ENCODE measurements at places on chromosomes 12 and 14.

DNA sequence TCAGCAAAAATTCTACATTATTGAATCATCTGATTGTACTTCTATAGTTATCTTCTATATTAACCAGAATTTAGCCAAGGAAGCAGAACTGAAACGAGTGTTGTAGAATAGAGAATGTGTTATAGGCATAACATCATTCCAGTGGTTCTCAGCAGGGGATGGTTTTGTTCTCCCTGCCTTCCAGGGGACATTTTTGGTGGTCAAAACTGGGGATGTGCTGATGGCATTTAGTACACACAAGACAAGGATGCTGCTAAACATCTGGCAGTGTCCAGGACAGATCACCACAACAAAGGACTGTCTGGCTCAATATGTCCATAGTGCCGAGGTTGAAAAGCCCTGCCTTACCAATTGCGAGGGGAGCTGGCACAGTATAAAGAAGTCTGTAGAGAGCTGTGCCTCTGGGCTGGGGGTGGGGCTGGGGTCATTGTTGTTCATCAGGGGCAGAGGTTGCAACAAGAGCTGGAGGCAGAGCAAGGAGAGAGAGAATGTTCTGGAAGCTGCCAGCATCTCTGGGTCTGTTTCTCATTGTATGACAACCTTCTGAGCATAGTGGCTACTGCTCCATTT lies 1472.8 kb downstream of the AACS start:
- no peak for DNase-seq

- DNase-seq: no peak
These were observed 13.8 kb upstream of the IFI27L2 start for GRCh38 chr14:94143239-94143638.

DNA sequence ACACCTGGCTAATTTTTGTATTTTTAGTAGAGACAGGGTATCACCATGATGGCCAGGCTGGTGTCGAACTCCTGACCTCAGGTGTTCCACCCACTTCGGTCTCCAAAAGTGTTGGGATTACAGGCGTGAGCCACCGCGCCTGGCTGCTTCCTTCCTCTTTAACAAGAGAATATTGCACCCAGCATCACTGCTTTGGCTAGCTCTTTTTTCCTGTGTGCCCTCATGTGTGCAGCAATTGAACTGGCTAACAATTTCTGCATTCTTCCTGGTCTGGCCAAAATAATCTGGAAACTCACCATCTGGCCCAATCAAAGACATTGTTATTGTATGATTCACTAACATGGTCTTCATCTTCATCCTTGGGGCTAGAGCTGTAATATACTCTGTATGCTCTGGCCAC lies 2.7 kb upstream of the ASB8 start:
- no peak for DNase-seq

GRCh38 chr12:21130998-21131397 lies at the start of gene SLCO1B1:
Gene SLCO1B1, plus strand, starts transcription at chr12:21131194. Its CDS starts 10,381 bp downstream, at chr12:21141575.
- no peak for DNase-seq

GRCh38 chr12:60148109-60148508 lies 552.3 kb downstream of the SLC16A7 start:
- DNase-seq: no peak

DNA sequence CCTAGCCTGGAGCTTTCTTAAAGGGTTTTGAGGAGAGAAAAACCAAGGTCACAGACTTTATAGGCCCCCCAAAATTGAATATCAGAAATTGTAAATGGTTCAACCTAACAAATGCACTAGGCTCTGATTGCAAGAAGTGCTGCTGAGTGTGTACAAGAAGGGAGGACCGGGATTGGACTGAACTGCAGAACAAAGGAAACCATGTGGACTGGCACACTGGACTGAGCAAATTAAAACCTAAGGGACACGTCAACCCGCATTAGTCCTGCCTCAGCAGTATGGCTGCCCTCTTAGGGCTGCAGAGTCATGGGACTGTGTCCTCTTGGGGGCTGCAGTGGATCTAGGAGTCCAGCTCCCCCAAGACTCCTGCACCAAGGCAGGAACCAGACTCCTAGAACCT lies 842 bp upstream of the CISTR start:
- DNase-seq: no peak

GRCh38 chr12:112971248-112971647 lies 7.1 kb upstream of the OAS2 start:
- DNase-seq: no peak

- DNase-seq: no peak
These were observed 40.9 kb downstream of the RTN1 start for GRCh38 chr14:59829469-59830337.

- DNase-seq: no peak
These were observed 14.8 kb upstream of the OR6J1 start for GRCh38 chr14:22658946-22659345.

DNA sequence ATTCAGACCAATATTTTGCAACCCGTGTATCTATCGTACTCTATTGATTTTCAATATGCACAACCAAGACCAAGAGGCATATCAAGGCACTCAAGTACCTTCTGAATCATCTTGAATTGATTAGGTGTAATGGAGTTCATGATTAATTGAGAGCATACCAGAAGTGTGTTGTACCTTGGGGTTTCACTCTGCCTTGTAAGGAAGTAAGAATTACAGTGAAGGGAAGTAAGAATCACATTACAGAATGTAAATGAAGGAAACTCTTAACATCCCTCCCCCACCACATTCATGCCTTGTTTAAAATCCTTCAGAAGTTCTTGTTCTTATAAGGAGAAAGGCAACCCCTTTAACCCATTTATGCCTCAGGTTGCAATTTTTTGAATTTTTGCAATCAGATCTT lies 5.4 kb upstream of the MGAT4C start:
- DNase-seq: no peak

- no peak for DNase-seq
These were observed 57.8 kb downstream of the GPR135 start for GRCh38 chr14:59407246-59408010.

- no peak for DNase-seq
These were observed 243.8 kb upstream of the NPAS3 start for GRCh38 chr14:32694795-32695449.

GRCh38 chr12:106178562-106178961 lies 39.8 kb upstream of the NUAK1 start:
- no peak for DNase-seq

DNA sequence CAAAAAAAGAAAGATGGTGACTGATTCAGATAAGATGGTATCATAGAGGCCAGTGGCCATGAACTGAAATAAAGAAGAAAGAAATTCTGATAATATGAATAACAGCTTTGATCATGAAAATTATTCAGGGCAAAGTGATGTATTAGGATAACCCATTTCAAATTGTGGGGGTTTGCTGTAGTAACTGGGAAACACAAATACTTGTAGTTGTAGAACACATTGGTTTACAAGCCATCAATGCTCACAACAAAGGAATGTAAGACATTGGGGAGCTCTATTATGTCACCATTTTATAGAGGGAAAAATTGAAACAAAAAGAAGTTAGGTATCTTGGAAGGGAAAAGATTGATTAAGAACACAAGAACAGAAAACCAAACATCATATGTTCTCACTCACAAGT lies 140.4 kb upstream of the FRMD6 start:
- no peak for DNase-seq

DNA sequence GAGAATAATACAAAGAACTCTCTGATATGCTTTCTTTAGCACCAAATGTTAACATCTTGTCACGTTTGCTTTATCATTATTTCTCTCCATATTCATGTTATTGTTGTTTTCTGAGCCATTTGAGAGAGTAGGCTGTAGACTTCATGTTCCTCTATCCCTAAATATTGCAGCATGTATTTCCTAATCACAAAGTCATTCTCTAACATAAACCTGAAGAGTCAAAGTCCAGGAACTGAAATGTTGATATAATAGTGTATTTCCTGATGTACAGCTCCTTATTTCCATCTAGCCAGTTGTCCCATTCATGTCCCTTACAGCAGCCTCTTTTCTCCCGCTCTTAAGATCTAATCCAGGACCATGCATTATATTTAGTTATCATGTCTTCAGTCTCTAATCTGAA lies 72.8 kb downstream of the SPATS2 start:
- DNase-seq: no peak

- DNase-seq: no peak
These were observed 21.3 kb upstream of the CCDC63 start for GRCh38 chr12:110825530-110825929.

DNA sequence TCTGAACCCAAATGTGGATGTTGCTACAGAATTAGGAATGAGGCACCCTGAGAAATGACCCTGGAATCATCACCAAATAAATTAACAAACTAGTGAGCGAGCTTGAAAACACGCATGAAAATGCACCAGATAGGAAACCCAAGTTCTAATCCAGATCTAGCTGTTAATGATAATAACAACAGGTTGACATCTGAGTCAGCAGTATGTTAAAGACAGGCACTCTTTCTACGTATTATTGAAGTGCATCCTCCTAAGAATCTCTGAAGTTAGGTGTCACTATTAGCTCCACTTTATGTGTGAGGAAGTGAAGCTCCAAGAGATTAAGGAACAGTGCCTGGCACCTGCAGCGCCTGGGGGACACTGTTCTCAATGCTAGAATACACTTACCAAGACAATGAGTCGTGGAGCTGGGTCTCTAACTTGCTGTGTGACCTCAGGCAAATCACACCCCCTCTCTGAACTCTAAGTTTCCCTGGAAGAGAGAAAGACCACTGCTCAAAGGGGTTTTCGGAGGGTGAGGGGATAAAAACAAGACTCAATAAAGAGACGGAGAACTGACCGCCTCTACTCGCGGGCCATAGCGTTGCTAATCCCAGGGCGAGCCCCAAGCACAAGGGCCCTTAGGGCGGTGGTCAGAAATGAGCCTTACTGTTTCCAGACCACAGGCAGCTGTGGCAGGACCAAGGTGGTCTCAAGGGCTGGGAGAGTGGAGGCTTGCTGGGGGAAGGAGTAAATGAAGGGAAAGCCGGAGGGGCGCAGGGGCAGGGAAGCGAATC lies 2.1 kb downstream of the SLC6A12 start:
- DNase-seq: no peak

GRCh38 chr14:57530571-57530970 lies 36.9 kb upstream of the CCDC198 start:
- no peak for DNase-seq

DNA sequence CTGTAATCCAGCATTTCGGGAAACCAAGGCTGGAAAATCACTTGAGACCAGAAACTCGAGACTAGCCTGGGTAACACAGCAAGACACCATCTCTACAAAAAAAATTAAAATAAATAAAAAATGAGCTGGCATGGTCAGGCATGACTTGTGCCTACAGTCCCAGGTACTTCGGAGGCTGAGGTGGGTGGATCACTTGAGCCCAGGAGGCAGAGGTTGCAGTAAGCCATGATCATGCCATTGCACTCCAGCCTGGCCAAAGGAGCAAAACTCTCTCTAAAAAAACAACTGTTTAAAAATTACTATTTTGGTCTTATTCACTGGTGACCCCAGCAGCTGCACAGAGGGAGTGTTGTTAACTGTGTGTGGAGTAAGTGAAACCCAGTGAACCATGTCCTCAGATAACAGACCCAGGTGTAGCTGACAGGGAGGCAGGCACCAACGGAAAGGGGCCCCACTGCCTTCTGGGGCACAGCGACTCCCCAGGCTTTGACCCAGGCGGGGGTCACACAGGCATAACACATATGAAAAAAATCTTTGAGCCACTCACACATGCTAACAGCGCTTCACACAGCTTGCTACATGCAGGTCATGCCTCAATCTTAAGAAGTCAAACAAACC lies 12.1 kb downstream of the DDX54 start:
- DNase-seq: no peak

DNA sequence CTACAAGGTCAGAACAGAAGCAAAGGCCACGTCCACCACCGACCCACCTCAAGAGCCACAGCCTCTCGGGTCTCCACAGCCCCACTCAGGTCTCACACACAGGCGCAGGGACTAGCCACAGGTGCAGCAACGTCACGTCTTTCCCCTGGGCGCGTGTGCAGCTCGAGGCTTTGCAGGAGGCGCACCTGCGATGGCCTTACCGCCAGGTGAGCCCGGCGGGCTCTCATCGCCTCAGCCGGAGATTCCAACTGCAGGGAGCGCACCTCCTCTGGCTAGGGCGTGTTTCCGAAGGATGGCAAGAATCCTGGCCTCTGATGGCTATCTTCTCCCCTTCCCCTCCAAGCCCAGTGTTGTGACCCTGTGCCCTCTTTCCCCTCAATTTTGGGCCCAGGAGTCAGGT lies at the start of gene HIGD1C:
TSS of gene HIGD1C (plus strand) at position 35 of the 400 bp plus-strand sequence. CDS start 1,455 bp downstream, outside the sequence.
- DNase-seq: no peak

- no peak for DNase-seq
These were observed 27.9 kb upstream of the MYF6 start for GRCh38 chr12:80679346-80680131.

GRCh38 chr12:81022531-81022930 lies 55.3 kb upstream of the ACSS3 start:
- DNase-seq: no peak

DNA sequence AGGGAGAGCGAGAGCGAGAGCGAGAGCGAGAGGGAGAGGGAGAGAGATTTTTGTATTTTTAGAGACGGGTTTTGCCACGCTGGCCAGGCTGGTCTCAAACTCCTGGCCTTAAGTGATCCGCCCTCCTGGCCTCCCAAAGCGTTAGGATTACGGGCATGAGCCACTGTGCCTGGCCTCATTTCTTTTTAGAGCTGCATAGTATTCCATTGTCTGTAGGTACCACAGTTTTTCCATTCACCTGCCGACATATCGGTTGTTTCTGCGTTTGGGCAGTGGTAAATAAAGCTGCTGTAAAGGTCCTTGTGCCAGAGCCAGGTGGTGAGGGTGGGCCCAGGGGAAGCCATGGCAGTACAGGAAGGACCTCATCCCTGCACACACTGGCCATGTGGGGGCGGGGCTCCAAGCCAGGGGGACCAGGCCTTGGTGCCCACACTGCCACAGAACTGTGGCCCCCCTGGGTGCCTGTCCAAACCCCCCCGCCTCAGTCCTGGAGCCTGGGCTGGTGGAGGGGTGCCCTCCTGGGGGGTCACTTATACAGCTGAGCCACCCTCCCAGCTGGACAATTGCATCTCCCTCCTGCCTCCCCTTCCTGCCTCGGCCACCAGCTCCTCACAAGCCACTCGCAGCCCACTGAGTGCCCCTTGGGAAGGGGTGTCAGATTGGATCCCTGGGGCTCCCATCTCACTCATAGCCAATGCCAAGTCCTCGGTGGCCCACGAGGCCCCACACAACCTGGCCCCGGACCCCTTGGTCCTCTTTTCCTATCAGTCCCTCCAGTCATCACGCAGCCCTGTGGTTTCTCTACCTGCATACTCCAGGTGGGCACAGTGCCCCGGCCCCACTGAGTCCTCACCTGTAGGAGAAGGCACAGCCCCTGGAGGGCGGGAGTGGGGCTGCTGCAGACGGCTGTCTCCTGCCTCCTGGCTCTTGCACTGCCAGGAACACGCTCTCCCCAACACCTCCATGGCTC lies 1.7 kb upstream of the PUS1 start:
- no peak for DNase-seq

GRCh38 chr12:3141339-3142321 lies 64.5 kb downstream of the TSPAN9 start:
- DNase-seq: no peak

GRCh38 chr14:61889914-61890351 lies 127.7 kb downstream of the SNAPC1 start:
- DNase-seq: peak; percentile 36

- DNase-seq: no peak
These were observed 29.3 kb downstream of the NIN start for GRCh38 chr14:50801706-50802105.

DNA sequence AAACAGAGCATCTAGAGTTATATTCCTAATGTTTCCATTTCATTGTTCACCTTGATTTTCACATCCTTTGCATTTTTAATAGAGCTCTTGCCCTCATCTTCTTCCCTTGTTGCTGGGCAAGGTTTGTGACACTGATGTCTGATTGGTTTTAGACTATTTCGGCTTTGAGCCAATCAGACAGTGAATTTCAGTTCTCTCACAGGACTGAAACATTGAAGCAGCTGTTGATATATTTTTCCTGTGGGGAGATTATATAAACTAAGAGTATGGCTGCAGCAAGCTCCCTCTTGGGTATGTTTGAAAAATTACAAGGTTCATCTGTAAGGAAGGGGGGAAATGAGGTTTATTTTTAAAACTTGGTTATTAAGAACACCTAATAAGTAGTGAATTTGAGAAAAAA lies 51.2 kb downstream of the ATF7IP start:
- peak; percentile 38 for DNase-seq
